DMS53 (cell line): ENCODE measurements at places on chromosomes 6 and 20.
A peak's percentile ranks its signal among the peaks of the same experiment; 100 is the strongest.

DNA sequence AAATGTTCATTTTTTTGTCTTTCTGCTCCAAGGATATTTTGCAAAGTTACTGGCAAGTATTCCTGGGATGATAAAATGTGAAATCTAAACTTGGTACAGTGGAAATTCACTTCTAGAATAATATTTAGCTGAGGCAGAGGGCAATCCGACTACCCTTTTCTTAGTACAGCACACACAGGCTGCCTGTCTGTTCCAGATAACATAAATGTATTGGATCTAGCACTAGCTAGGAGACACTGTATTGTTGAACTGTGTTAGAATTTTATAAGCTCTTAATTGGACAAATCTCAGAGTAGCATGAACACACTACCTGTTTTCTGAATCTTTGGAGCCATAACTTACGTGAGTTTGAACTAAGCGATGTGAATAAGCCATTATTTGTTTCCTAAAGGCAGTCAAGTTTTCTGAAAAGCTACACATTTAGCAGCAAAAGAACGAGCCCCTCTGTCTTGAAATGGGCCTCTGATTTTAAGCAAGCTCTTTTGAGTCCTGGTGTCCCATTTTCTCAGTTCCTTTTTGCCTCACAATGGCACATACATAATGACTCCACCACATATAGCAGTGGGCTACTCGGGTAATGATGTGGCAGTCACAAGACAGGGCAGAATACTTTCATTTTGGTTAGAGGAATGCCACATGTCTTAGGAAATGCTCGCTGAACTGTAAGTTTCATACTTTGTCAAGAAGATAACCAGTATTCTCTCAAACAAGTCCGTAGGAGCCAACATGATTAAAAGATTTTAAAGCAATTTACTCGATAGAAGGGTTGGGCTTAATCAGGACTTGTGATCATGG is 116.5 kb upstream of the ESR1 start:
- no peak for DNase-seq

- no peak for DNase-seq
Observed at GRCh38 chr20:38875175-38875993, 50.8 kb upstream of the FAM83D start.

- no peak for DNase-seq
Observed at GRCh38 chr6:157831018-157831369, 7.9 kb downstream of the SNX9 start.

- DNase-seq: no peak
Observed at GRCh38 chr6:64889144-64889543, 817.9 kb downstream of the EYS start.

- DNase-seq: peak; percentile 52
Observed at GRCh38 chr6:170344631-170345576, 38.3 kb downstream of the FAM120B start.

- DNase-seq: no peak
Observed at GRCh38 chr6:56949925-56950495, 4.9 kb upstream of the BEND6 start.

GRCh38 chr20:5279661-5280060 is 37.1 kb downstream of the PROKR2 start:
- DNase-seq: no peak

DNA sequence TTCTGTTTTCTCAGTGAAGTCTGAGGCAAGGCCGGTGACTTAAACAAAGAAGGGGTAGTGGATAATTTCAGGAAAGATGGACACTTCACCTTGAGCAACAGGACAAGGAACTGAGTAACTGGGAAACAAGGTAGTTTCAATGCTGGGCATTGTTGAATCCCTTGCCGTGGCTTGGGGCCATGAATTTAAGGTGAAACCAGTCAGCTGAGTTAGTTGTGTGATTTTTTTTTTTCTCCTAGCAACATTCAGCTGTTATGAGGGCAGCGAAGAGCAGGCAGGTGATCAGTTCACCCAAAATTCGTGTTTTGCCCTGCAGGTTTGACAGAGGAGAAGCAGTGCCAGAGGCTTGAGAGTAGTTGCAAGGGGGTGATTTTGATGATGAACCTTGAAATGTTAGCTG is 6.8 kb downstream of the BICRAL start:
- peak; percentile 29 for DNase-seq

- DNase-seq: no peak
Observed at GRCh38 chr6:81456416-81456815, 296.1 kb downstream of the TENT5A start.

- DNase-seq: peak; percentile 19
Observed at GRCh38 chr6:154515826-154516225, 5.3 kb upstream of the CNKSR3 start.

DNA sequence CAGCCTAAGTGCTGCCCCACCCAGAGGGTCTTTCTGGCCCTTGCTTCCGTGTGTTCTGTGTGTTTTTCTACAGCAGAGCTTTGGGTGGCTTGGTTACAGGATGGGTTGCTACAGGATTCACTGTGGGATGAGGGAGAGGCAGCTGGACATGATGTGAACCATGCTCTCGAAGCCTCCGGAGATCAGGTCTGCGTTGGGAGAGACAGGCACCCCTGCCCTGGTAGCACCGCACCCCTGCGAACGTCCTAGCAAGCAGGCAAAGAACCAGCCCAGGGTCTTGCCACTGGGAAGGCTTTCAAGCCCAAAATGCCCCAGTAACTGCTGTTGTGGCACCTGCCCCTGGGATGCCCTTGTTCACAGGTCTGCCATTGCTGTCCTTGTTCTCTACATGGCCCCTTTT is 66.4 kb downstream of the IGF2R start:
- no peak for DNase-seq

GRCh38 chr6:43268782-43269272 is 25.5 kb downstream of the TTBK1 start:
- DNase-seq: no peak

- DNase-seq: peak; percentile 88
Observed at GRCh38 chr6:151004383-151005024, 139.0 kb downstream of the MTHFD1L start.

- no peak for DNase-seq
Observed at GRCh38 chr6:136517002-136517401, 33.2 kb downstream of the MAP7 start.

GRCh38 chr6:31202259-31203166 is 32.0 kb upstream of the POU5F1 start:
- DNase-seq: peak; percentile 92

- no peak for DNase-seq
Observed at GRCh38 chr6:55497694-55498093, 81.3 kb downstream of the HMGCLL1 start.

DNA sequence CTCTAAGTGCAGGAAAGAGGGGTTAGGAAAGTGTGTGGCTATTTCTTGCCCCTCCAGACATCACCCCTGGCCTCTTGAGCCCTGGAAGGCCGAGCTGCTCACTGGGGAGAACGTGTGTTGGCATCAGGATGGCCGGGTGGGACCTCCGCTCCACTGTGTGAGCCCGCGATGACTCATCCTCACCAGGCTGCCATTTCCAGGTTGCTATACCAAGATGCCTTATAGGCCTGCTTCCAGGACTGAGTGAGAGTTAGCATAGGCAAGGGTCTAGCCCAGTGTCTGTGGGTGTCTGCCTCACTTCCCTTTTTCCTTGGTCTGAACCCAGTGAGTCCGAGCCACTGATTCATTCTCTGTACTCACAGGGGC is 105.0 kb downstream of the MRPL14 start:
- DNase-seq: no peak

GRCh38 chr20:438571-439469 is 23.5 kb downstream of the TBC1D20 start:
- no peak for DNase-seq

- DNase-seq: no peak
Observed at GRCh38 chr6:137266309-137266586, 47.1 kb upstream of the IFNGR1 start.

DNA sequence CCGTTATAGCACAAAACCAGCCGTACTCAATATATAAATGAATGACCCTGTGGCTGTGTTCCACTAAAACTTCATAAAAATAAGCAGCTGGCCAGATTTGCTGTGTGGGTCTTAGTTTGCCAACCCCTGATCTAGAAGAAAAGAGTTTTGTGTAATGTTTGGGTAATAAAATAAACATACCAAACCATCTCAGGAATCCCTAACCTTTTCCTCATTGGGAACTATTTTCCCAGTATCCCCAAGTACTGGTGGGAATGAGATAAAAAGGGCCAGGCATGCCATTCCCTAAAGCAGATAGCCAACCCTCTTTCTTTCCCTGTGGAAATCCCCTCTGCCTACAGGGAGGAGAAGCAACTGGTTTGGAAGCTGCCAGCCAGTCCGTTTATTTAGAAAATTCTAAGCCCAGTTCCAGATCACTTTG is 169.1 kb upstream of the AKAP12 start:
- no peak for DNase-seq

DNA sequence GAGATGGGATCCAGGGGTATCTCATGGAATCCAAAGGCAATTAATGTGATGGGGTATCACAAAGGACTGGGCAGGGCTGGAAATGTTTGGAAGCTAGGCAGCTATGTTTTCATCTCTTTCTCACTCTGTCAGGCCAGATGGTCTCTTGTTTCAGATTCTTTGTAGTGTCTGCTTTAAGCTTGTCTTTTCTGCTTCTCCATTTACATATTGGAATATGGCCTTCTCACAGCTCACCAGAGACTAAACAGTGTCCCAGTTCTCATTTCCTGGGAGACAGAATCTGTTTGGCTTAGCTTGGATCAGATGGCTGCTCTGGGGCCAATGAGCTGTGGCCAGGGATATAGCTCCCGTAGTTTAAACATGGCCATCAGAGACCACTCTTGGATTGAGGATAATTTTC is 78.9 kb downstream of the SLC35F1 start:
- DNase-seq: peak; percentile 18

- no peak for DNase-seq
Observed at GRCh38 chr6:167839755-167840154, 13.0 kb downstream of the AFDN start.

DNA sequence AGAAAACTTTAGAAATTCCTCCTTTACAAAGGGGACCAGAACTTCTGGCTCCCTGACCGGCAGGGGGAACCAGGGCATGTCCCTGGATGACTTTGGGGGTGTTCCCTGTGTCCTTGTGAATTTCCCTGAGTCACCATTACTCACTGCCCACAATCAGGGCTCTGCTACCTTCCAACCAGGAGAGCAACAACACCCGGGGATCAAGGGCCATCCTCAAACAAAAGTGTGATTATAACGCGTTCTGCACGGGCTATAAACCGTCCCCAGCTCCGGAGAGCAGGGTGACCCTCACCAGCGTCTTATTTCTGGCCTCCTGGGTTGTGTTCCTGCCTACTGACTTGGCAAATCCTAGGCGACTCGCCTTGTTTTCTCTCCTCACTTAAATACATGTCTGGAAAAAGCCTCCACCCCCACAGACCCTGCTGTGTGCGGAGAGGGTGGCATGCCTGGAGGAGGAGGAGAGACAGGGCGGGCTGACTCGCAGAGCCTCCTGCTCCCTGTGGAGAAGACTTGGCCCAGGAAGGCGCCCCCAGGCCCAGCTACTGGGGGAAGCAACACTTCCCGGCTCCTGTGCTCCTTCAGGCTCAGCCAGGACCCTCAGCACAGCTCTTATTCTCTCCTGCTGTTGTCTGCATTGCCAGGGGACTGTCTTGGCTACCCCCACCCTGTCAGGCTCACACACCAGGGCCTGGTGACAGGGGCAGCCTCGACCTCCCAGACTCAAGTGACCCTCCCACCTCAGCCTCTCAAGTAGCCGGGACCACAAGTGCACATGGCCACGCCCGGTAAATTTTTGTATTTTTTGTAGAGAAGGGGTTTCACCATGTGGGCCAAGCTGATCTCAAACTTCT is 54.1 kb downstream of the FGD2 start:
- DNase-seq: peak; percentile 71

- no peak for DNase-seq
Observed at GRCh38 chr6:1761477-1761877, 151.8 kb downstream of the FOXC1 start.

DNA sequence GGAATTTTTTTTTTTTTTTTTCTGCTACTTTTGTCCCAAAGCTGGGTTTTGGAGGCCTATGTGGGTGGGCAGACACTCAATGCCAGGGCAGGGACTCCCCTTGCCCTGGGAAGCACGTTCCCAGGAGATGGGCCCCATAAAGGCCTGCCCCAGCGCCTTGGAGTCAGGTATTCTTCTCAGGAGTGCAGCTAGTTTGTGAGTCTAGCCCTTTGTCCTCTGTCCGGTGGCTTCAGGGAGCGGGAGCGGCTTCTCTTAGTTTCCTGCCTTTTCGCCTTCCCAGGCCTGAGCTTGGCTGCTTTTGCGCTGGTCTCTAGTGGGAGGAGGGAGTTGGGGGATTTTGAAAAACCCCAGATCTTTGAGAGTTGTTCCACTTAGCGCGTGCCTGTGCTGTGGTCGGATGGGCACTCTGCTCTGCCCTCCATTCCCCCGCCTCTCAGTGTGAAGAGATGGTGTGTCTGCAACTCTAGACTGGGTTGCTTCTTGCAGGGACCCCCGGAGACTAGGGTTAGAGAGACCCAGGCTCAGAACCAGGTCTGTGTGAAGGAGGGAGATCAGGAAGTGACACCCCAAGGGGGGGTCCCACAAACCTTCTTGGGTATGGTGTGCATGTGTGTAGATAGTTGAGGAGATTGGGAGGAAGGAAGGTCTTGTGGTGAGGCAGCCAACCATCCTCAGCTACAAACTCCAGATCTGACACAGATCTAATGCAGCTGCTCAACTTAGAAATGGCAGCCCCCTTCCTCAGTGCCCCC is 1.3 kb downstream of the PLCG1 start:
- DNase-seq: peak; percentile 25

- DNase-seq: peak; percentile 100
Observed at GRCh38 chr20:17725094-17725835, 25.5 kb downstream of the BANF2 start.

- peak; percentile 80 for DNase-seq
Observed at GRCh38 chr6:7763881-7764280, 38.0 kb downstream of the BMP6 start.

DNA sequence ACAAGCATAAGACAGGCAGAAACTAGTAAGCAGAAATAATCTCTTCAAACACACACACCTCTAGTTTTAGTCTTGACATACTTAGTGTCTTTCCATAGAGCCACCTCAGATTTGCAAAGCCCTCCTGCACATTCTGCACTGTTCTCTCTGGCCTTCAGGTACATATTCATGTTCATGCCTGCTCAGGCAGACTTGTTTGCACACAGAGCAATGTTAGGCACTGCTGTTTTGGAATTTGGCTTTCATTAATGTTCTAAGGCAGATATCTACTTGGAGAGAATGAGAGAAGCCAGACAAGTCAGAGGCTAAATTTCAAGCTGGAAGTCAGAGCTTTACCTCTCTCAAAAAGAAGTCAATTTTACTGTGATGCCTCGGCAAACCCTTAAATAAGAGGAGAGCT is 21.3 kb upstream of the DST start:
- DNase-seq: peak; percentile 9

- DNase-seq: no peak
Observed at GRCh38 chr6:44712353-44713111, 325.0 kb downstream of the CDC5L start.

DNA sequence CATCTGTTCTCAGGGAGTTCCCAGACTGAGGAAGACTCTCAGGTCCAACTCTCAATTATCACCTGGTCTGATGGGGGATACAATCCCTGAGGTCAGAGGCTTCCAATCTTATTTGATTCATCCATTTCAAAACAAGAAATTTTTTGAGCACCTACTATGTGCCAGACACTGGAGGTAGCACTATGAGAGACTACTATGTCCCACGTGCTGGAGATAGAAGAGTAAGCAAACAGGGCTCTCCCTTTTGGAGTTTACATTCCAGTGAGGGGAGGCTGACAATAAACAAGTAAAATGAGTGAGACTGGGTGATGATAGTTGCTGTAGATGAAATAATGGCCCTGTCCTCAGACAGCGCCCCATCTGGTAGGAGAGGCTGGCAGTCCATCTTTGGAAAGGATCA is 16.5 kb downstream of the TMEM151B start:
- DNase-seq: no peak
